ENCODE measurements at places on chromosomes 13 and 19.

- no peak for DNase-seq
Measured at GRCh38 chr13:80560609-80561008, 219.7 kb upstream of the SPRY2 start.

DNA sequence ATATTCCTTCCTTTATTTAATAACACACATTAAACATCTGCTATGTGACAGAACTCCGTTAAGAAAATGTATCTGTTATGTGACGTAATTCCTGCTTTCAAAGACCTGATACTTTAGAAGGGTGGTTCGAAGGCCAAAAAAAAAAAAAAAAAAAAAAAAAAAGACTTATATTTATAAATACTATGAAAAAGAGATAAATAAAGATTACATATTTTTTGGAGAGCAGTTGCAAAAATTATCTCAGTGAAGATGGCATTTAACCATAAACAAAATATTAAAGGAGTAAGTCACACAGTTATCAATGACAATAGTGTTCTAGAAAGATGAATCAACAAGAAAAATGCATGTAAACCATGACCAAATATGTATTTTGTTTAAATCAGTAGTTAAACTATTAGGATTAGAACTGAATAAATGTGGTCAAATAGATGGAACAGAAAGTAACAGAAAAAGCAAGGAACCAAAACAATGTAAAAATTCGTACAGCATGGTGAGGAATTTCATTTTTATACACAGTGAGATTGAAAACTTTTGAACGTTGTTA lies 612.3 kb upstream of the SLITRK5 start:
- DNase-seq, result no peak

DNA sequence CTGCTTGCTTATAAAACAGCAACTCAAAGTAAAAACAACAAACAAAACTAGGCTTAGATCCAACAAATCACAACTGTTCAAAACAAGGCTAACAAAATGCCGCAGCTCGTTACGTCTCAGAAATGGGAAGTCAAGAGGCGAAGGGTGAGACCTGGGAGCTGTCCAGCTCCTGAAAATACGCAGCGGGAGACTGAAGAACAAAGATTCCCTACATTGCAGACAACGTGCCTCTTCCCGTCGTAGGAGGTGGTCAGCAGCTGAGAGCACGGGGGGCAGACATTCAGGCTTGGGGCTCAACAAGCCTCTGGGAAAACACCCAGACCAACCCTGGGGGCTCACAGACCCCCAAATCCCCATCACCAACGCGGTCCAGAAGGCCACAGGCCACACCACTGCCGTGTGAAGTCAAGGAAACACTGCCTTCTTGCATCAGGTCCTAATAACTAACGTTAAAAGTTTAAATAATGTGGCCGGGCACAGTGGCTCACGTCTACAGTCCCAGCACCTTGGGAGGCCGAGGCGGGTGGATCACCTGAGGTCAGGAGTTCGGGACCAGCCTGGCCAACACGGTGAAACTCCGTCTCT lies 13.5 kb downstream of the PLPP2 start:
- DNase-seq, result no peak

- DNase-seq, result no peak
Measured at GRCh38 chr19:41457241-41457640, 14.3 kb downstream of the ERICH4 start.

- no peak for DNase-seq
Measured at GRCh38 chr19:17522988-17523872, 11.8 kb downstream of the PGLS start.

- DNase-seq, result no peak
Measured at GRCh38 chr13:84894749-84895148, 904.5 kb downstream of the SLITRK6 start.

DNA sequence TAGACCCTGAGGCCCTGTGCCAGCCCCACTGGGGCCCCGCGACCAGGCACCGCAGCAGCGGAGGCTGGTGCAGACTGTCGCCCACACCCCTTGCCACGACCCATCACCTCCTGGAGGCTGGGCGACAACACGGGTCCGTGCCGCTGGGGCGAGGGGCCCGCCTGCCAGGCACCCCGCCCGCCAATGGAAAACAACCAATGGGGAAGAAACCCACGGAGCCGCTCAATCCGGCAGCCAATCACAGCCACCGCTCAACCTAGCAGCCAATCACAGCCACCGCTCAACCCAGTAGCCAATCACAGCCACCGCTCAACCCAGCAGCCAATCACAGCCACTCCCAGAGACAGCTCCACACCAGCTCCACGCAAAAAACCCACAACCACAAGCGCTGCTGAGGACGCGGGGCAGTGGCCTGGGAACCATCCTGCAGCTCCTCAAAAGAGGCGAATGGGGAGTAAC lies 29.7 kb downstream of the GPX4 start:
- no peak for DNase-seq

GRCh38 chr13:110265341-110265681 lies 41.6 kb downstream of the COL4A1 start:
- DNase-seq, result no peak

DNA sequence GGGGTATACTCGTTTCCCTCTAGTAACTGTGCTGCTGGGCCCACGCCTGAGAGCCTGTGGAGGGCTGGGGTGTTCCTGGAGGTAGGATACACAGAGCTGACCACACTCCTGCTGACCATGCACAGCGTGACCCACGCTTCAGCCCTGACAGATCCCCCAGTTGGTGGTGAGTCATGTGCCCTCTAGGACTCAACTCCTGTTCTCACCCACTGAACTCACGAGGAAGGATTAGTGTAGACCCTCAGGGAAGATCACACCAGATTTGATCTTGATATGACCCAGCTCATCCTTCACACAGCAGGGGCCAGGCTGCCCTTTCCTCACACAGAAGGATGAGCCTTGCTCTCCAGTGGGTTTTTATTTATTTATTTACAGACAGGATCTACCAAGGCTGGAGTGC lies 13.3 kb upstream of the ACP7 start:
- no peak for DNase-seq

DNA sequence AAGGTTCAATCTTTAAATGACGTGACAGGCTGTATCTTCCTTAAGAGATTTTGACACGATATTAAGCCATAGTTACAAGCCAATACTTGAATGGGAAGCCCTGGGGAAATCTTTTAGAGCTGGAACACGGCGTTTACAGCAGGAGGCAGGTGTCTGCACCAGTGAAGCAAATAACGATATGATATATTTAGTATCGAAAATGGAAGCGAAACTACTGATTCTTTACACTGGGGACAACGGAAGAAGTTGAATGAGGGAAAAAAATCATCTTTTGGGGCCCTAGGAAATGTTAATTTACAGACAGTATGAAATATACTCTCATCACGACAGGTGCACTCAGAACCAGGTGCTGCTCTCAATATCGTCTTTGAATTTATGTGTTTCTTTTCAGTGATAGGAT lies 793.9 kb upstream of the PCDH20 start:
- no peak for DNase-seq

DNA sequence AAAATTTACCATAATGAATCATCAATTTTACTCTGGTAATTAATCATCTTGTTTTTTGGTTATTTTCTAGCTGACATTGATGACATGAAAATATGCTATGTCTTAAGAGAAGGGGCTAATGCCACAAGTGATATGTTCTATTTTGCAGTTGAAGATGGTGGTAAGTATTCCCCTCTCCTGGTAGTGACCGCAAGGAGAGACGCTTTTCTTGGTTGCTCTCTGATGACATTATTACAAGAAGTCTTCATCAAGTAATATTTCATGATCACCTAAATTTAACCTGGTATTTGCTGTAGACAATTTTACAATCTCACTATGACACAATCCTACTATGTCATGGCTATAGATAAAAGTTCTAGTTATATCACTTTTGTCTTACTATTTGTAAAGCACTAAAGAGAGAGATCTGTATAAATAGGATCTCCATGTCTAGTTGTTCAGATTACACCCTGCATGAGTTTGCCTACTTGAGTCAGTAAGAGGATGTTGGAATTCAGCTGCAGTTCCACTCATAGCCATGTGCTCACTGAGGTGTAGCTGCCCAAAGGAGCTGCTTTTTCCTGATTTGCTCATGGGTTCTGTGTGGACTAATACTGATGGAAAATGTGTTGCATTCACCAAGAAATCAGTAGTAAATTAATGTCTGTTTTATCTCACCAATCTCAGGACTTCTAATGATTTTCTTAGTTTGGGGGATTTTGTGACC lies 10.9 kb downstream of the FREM2 start:
- DNase-seq, result no peak

- DNase-seq, result no peak
Measured at GRCh38 chr19:17497149-17497798, 14.2 kb upstream of the PGLS start.

- no peak for DNase-seq
Measured at GRCh38 chr19:355134-355533, 10.5 kb upstream of the MIER2 start.
